Ovary (tissue), 10 donors: ENCODE measurements at places on chromosomes 7 and 10. TPM values are rescaled to one million over a fixed set of nuclear protein-coding genes. Genes with fewer than 3 reads are reported as not detected.

CNTNAP2 gene
- 6.2 TPM for total RNA-seq

VWDE gene
- total RNA-seq: 0.25 TPM

NME8 gene
- not detected for total RNA-seq

BAIAP2L1 gene
- total RNA-seq: 1.8 TPM

RBM48 gene
- 12.5 TPM for total RNA-seq

NODAL gene
- not detected for total RNA-seq

SPDYE2B gene
- total RNA-seq: not detected

C10orf67 gene
- 1.0 TPM for total RNA-seq

- peaks cover 3% of the 10 kb centered on the region for H3K4me1 ChIP-seq
- no peak overlapping the region for H3K4me3 ChIP-seq
- H3K27ac ChIP-seq: no peak overlapping the region
- H3K36me3 ChIP-seq: no peaks in the 10 kb centered on the region
- no peak for DNase-seq
- no peaks in the 10 kb centered on the region for H3K27me3 ChIP-seq
These were observed 109.6 kb downstream of the BICC1 start for GRCh38 chr10:58622246-58622645.

DNA sequence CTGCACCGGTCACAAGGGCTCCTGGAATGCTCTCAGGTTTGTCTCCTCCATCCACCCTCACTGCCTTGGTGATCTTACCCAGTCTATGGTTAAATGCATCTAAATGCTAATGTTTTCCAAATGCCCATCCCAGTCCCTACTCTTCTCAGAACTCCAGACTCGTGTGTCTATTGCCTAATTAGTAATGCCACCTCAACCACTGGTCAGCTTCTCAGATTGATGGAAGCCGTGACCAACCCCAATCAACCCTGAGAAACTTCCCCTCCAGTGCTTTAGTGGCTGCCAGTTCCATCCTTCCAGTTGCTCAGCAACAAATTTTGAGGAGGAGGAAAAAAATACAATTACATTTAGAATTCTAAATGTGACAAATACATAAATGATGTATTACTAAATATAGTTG lies 18.6 kb downstream of the NUDCD3 start:
- H3K27me3 ChIP-seq: no peaks in the 10 kb centered on the region
- peaks cover 3% of the 10 kb centered on the region for H3K4me1 ChIP-seq
- no peaks in the 10 kb centered on the region for H3K36me3 ChIP-seq

DNA sequence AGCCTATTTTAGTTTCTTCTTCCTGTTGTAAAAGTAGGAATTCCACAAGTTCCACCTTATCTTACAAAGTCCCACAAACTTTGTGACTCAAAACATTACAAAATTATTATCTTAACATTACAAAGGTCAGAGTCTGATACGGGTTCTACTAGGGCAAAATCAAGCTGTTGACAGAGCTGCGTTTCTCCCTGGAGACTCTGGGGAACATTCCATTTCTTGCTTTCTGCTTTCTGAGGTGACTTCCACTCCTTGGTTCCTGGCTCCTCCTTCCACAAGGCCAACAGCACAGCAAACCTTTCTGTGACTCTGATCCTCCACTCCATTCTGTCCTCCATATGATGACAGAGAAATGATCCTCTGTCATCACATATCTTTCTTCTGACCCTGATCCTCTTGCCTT lies 10.6 kb downstream of the OR2F1 start:
- H3K4me1 ChIP-seq: no peaks in the 10 kb centered on the region
- no peak overlapping the region for H3K27ac ChIP-seq
- H3K27me3 ChIP-seq: no peaks in the 10 kb centered on the region
- no peak for DNase-seq
- no peak overlapping the region for H3K4me3 ChIP-seq

- H3K36me3 ChIP-seq: no peaks in the 10 kb centered on the region
- no peak for DNase-seq
These were observed 30.7 kb downstream of the NUDT5 start for GRCh38 chr10:12165036-12165435.

DNA sequence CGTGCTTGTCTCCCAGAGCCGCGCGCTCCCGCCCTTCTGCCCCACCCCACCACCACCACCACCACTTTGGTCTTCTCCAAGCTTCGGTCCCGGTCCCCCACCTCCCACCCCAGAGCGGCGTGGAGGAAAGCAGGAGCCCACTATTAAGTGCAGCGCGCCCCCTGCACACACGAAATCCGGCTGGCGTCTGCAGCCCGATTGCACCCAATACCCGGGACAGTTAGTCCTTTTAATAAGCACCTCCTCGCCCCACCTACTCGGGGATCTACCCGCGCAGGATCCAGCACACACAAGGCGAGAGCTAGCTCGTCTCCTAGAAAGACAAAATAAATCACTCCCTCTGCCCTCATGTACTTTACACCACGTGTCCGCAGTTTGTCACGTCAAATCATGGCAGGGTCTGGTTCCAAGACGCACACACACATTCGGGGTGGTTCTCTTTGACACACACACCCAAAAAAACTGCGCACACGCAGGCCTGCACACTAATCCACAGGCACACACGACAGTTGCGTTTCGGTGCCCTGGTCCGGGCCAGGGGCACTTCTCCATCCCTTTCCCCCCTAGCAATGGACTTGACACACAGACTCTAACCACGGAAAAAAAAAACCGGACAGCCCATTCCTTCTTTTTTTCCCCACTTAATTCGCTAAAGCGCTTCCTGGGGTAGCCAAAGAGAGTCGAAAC lies 1.6 kb downstream of the SFMBT2 start:
- peak overlapping the region; percentile 57 for H3K4me3 ChIP-seq
- peaks cover 20% of the 10 kb centered on the region for H3K4me1 ChIP-seq
- no peaks in the 10 kb centered on the region for H3K36me3 ChIP-seq
- DNase-seq: peak; percentile 53
- no peaks in the 10 kb centered on the region for H3K27me3 ChIP-seq
- peak overlapping the region; percentile 83 for H3K27ac ChIP-seq

- H3K36me3 ChIP-seq: no peaks in the 10 kb centered on the region
- H3K4me1 ChIP-seq: no peaks in the 10 kb centered on the region
- H3K4me3 ChIP-seq: no peak overlapping the region
- no peaks in the 10 kb centered on the region for H3K27me3 ChIP-seq
These were observed 85.9 kb downstream of the UBE3C start for GRCh38 chr7:157224627-157225026.

DNA sequence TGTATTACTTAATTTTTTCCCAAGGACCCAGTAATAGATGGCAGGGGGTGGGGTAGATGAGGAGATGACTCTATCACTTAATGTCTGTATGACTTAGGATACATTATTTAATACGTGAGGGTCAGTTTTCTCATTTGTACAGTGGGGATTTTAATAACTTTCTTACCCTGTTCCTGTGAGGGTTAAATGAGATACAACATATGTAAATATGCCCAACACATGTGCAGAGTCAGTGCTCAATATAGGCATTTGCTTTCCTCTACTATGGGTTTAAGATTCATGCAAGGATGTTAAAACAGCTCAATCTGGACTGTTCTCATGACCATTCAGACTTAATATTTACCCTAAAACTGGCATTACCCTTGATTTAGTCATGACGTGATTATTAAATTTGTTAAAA lies 31.2 kb downstream of the ST7 start:
- DNase-seq: no peak
- H3K36me3 ChIP-seq: no peaks in the 10 kb centered on the region
- no peak overlapping the region for H3K27ac ChIP-seq
- no peaks in the 10 kb centered on the region for H3K27me3 ChIP-seq
- no peaks in the 10 kb centered on the region for H3K4me1 ChIP-seq

- H3K4me1 ChIP-seq: no peaks in the 10 kb centered on the region
- no peaks in the 10 kb centered on the region for H3K36me3 ChIP-seq
- no peak for DNase-seq
These were observed 476.5 kb upstream of the POT1 start for GRCh38 chr7:125406111-125406510.

DNA sequence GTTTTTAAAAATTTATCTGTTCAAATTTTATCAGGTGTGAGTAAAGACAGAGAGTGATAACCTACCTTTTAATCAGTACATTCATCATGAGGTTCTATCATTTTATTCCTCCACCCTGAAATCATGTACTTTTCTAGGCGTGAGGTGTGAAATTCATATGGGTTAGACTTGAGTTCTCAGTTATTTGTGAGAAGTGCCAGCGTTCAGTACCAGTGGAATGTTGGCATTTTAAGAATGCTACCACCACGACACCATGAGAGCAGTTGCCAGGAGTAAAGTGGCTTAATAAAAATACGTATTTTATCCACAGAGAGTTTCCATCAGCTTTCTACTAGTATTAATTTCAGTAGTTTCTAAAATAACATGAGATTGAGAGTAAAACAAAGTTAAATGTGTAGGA lies 104.1 kb upstream of the FERD3L start:
- no peak for DNase-seq
- no peak overlapping the region for H3K27ac ChIP-seq
- no peaks in the 10 kb centered on the region for H3K4me1 ChIP-seq
- H3K27me3 ChIP-seq: no peaks in the 10 kb centered on the region

DNA sequence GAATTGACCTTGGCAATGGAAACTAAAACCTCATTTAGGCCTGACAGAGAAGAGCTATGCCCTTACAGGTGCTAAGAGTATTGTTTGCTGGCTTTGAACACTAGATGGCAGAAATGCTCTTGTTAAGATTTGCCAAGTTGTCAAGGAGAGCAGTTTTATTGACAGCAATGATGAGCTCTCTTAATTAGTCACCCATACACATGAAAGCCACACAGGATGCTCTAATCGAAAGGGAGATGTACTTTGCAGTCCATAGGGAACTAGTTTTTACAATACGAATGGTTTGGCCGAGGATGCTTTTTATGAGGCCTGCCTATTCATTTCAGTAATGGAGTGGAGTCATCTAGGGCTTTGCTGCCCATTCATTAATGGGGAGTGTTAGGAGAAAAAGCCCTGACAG lies 45.4 kb upstream of the MBL2 start:
- DNase-seq: no peak
- H3K36me3 ChIP-seq: no peaks in the 10 kb centered on the region
- no peaks in the 10 kb centered on the region for H3K4me1 ChIP-seq
- H3K27me3 ChIP-seq: no peaks in the 10 kb centered on the region
- H3K27ac ChIP-seq: no peak overlapping the region
- H3K4me3 ChIP-seq: no peak overlapping the region

DNA sequence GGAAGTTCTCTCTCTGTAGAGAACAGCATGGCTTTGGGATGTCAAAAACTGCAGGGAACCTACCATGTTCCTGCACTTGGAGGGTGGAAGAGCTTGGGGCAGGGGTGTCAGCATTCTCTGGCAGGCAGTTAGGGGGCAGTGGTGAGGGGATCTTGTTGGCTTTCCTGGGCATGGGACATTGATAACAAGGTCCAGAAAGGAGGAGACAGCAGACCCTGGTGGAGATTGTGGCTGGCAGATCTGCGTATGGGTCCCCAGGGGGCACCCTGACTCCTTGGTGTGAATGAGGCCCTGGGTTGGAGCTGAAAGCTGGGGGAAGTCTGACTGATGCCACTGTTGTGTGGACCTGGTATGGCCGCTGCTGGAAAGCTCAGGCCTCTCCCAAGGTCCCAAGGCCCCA lies 22.9 kb upstream of the CAMK2B start:
- no peak overlapping the region for H3K27ac ChIP-seq
- H3K4me1 ChIP-seq: no peaks in the 10 kb centered on the region
- no peak for DNase-seq
- H3K27me3 ChIP-seq: no peaks in the 10 kb centered on the region
- no peaks in the 10 kb centered on the region for H3K36me3 ChIP-seq

- peaks cover 15% of the 10 kb centered on the region for H3K4me1 ChIP-seq
- H3K27ac ChIP-seq: no peak overlapping the region
- no peak overlapping the region for H3K4me3 ChIP-seq
- H3K27me3 ChIP-seq: no peaks in the 10 kb centered on the region
These were observed 216.7 kb downstream of the ADAM12 start for GRCh38 chr10:126171555-126171954.

GRCh38 chr10:124629415-124629814 lies 114.8 kb downstream of the FAM53B start:
- H3K4me3 ChIP-seq: no peak overlapping the region
- no peak for DNase-seq
- H3K27ac ChIP-seq: peak overlapping the region; percentile 24
- no peaks in the 10 kb centered on the region for H3K36me3 ChIP-seq
- H3K4me1 ChIP-seq: peaks cover 39% of the 10 kb centered on the region

DNA sequence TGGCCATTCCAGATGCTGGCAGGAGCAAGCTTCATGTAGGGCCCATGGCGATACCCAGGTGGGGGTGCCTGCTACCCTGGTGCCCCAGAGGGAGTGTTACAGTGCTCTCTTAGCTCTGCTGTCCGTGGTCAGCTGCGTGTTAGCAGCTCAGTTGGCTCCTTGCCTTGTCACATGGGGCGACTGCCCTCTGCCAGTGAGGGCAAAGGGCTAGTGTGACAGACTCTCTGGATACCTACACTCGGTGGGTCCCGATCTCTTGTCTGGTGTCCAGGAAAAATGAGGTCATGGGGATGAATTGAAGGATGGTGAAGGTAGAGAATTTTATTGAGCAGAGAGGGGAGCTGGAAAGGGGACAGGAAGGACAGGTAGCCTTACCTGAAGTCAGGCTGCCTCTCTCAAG lies 152.2 kb downstream of the CYP26A1 start:
- no peak for DNase-seq
- H3K4me1 ChIP-seq: peaks cover 3% of the 10 kb centered on the region
- H3K36me3 ChIP-seq: no peaks in the 10 kb centered on the region
- H3K27ac ChIP-seq: no peak overlapping the region
- no peaks in the 10 kb centered on the region for H3K27me3 ChIP-seq

DNA sequence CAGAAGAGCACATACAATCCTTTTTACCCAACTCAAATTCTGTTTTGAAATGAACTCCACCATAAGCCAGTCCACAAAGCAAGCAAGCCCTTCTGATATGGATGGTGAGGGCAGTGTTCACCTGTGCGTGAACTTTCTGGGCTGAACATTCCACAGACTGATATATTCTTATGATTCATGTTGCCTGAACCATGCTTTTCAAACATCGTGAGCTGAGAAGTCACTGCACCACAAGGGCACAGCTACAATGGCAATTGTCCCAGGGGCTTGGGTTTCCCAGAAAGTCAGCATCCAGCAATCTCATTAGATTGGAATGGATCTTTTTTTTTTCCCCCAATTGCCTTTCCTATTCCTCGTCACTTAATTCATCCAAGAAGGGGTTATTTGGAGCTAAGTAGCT lies 86.9 kb upstream of the ZNF438 start:
- DNase-seq: no peak
- no peak overlapping the region for H3K27ac ChIP-seq
